ENCODE measurements at places on chromosomes 7 and 10.

DNA sequence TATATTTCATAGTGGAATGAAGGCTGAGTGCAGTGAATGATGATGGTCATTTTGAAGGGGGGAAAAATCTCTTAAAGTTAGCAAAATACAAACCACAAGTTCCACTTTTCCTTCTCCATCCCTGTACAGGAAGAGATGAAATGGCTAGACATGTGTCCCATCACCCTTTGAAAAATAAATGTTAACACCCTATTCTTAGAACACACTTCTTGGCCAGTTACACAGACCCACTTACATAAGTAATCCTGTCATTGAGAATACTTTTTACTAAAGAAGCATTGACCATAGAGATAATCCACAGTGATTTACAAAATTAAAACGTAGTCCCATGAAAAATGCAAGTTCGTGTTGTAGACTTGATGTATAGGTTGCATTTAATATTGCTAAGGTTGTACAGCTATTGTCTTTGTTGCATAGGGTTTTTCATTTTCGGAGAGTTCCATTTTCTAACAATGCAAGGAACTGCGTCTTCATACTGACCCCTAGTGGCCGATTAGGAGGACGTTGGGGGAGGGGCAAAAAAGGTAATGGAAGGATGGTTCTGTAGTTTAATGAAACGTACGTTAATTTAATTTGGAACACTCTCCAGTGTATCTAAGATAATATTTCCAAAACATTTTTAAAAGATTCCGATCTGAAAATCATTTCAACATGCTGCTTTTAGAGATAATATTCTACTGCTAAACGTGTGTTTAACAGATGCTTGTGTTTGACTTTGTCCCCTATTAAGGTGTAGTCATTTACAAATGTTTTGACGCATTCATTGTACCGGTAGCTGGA, 60.9 kb downstream of the ARMC3 start:
- peak; percentile 63 for DNase-seq

DNA sequence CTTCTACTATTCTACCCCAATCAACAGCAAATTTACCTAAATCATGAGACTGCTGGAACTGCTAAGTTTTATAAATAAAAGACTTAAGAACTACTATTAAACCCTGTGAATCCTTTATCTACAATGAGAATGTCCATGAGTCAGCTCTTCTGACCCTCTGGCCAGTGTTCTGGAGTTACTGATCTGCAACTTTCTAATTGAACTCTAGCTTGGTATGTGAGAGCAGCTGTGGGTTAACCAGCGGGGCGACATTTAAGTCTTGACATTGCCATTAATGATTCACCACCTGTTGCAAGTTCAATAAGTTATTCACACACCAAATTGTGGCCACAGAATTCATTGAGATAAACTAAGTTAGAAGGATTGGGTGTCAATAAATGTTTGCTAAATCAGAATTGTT, 359.8 kb downstream of the PCDH15 start:
- peak; percentile 76 for DNase-seq

- no peak for DNase-seq
Observed at GRCh38 chr10:6187278-6187677, 15.5 kb upstream of the PFKFB3 start.

GRCh38 chr7:16918288-16918895, 36.6 kb upstream of the AGR3 start:
- no peak for DNase-seq

- no peak for DNase-seq
Observed at GRCh38 chr10:43399320-43400310, 9.4 kb downstream of the HNRNPF start.

DNA sequence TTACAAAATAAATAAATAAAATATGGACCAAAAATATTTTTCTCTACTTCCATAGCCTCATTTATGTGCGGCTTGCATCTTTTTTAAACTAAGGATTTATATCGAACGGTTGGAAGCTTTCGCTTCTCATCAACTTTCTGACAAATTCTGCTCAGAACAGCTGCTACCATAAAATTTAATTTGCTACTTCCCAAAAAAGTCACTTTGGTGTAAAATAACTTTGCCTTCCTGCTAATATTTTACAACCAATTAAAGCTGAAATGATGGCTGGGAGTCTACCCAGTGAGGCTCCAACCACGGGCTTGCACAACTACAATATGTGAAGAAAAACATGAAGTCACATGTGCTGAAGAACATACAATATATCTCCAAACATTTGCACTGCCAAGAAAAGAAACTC, 253.1 kb upstream of the NEBL start:
- DNase-seq: no peak

DNA sequence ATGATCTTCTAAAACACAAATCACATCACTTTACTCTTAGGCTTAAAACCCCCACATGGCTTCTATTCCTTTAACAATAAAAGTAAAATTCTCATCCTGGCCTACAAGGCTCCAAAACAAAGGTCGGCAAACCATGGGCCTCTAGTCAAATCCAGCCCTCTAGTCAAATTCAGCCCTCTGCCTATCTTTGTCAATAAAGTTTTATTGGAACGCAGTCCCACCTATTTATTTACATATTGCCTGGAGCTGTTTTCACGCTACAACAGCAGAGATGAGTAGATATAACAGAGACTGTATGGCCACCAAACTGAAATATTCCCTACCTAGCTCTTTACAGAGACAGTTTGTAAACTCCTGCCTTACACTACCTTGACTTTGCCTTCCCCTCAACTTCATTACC, 178.8 kb downstream of the PTPN20 start:
- DNase-seq: no peak

DNA sequence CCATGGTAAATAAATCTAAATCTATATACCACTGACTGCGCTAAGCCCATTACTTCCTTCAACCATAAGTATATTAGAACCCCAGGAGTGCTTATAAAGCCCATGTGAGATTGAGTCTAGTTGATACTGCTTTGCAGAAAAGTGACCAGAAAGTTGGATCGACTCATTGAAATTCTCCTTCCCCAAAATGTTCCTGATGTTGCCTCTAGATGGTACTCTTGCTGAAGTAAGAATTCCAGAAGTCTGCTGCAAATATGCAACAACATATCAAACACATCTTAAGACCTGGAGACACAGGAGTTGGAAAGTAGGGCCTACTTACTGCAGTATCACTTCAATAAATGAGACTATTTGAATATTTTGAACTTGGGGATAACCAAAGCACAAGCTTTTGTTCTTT, 550.8 kb downstream of the IPMK start:
- peak; percentile 19 for DNase-seq
